ENCODE measurements at places on chromosomes 13 and 19.

DNA sequence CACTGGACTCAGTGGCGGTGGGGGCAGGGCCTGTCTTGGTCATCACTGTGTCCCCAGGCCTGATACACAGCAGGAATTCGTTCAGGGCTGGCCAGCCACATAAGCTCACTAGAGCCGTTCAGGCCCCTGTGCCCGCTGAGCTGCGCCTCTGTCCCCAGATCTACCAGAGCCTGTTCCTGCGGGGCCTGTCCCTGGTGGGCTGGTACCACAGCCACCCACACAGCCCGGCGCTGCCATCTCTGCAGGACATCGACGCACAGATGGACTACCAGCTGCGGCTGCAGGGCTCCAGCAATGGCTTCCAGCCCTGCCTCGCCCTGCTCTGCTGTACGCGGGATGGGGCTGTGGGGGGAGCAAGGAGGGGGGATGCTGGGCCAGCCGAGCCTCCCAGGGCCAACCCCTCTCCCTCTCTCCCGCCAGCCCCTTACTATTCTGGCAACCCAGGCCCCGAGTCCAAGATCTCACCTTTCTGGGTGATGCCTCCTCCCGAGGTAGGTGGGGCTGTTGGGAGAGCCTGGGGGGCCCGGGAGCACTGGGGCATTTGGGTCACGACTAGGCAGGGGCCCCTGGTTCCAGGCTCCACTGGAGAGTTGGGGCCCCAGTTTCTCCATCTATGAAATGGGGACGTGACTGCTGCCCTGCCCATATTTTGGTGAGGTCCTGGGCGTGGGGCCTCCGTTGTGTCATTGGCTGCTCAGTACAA lies 13.9 kb downstream of the MPND start:
- no peak for DNase-seq

DNA sequence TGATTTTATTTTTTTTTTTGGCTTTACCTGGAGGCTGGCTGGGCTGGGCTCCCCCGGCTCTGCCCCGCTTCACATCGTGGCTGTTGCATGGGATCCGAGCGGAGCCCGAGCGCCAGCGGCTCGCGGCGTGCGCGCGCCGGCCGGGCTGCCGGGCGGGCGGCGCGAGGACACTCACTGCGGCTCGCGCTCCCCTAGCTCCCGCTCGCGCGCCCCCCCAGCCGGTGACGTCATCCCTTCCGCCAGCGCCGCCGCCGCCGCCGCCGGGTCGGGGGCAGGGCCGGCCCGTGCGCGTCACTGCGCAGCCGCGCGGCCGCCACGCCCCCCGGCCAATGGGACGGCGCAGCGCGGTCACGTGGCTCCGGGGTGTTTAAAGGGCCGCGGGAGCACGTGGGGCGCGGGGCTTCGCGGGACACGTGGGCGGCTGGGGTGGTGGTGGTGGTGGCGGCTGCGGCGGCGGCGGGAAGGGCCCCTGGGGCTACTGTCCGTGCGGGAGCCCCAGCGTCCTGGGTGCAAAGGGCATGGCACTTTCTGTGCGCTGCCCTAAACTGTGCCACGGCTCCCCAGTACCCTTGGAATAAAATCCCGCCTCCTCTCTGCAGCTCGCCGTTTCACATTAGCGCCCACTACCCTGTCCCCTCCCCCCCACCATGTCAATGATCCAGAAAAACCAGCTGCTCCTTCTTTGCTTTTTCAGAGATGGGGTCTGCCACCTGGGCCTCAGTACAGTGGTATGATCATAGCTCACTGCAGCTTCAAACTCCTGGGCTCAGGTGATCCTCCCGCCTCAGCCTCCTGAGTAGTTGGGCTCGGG lies at the start of gene PTPRS:
Gene PTPRS (minus strand): TSS at position 176 of the 811 bp plus-strand sequence. CDS start 54,672 bp downstream, outside the sequence.
- DNase-seq, result peak; percentile 58

DNA sequence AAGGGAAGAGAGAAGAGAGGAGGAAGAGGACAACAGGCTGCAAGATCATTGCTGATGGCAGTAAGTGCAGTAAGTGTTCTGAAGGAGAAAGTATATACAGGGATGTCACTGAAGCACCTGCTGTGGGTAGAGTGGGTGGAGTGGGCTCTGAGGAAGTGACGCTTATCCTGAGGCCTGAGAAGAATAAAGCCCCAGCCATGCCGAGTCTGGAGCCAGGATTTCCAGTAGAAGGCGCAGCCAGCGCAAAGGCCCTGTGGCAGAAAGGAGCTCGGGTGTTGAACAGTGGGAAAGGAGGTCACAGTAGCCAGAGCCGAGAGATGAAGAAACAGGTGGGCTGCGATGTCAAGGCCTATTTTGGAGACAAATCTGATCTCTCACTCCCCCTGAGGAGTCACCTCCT lies 31.8 kb upstream of the ADGRE5 start:
- DNase-seq, result no peak

DNA sequence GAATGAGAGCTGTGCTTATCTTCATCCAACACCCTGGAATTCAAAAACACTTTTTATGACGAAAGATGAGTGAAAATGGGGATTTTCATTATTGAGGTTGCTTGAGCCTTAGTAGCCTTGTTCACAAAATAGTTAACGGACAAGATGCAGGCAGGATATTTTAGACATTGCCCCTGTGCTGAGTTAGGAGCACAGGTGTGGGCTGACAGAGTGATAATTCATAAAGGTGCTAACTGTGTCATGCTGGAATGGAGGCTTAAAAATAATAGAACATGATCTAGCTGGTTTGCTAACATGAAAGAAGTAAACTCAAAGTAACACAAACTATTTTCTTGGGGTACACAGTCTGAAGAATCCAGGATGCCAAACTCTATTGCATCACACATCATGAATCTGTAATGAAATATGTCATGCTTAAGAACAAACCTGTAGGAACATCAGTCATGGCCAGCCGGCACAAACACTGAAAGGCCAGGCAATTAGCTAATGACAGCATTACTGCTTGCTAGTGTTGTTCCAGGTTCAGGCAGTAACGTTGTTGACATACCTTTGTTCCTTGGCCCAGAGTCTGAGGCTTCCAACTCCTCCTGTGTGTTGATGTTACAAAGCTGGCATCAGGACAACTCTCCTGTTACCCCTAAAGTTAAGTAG lies 55.3 kb downstream of the FRY start:
- peak; percentile 23 for DNase-seq

DNA sequence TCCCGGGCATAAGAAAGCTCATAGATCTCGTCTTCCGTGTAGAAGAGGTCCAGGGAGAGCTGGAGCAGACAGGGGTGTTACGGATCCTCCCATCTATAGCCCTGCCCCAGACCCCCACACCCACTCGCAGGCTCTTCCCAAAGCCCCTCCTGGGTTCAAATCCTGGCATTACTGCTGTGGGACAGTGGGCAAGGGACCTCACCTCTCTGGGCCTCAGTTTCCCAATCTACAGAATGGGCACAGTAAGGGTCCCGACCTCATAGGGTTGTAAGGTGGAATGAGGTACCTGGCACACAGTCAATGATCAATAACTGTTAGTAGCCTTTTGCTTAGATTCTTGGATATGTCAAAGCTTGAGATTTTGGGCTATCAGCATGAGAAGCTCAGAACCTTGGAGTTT lies 10.5 kb downstream of the FAM98C start:
- DNase-seq, result no peak

DNA sequence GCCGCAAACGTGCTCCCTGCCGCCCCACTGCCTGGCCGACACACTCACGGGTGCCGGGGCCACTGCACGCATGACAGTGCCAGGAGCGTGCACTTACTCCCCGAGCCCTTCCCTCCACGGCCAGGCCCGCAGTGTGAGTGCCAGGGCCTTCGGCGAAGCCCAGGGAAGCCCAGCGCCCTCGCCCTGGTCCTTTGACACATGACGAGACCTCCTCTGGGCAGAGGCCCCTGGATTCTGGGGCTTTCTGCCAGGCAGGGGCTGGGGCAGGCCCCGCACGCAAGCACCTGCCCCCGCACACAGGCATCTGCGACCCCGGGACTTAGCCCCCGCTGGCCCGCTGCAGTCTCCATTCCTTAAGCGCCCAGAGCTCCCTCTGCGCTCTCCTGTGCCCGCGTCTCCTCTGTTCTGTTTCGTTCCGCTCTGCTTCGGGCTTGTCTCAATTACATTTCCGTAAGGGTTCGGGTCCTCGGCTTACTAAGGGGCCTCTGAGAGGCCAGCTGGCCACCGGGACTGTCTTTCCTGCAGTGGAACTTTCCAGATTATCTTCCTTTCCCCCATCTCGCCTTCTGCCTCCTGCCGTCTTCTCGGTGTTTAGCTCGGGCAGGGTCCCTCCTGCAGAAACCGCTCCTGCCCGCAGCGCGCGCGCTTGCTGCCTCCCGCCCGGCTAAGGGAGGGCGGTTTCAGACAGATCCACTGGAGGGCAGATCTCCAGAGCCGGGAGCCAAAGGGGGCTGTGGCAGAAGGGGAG lies 98.8 kb downstream of the ING1 start:
- no peak for DNase-seq

GRCh38 chr13:60019119-60019993 lies 144.4 kb downstream of the DIAPH3 start:
- DNase-seq, result no peak

- DNase-seq, result no peak
Observed at GRCh38 chr19:20968092-20968491, 45.0 kb downstream of the ZNF85 start.

DNA sequence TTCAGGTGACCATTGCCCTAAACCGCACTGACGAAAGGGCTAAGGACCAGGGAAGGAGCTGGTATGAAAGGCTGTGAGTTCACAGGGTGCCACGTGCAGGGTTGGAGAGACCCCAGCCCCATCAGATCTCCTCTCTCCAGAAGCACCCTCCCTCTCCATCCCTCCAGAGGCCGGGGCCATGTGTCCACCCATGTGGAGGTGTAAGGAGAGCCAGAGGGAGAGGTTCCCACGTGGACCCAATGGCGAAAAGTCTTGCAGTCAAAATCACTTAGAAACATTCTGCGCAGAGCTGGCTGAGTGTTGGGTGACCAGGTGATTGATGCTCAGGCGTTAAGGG lies 168.3 kb downstream of the COL4A1 start:
- no peak for DNase-seq

- no peak for DNase-seq
Observed at GRCh38 chr19:50420127-50420526, 1.4 kb downstream of the SPIB start.

DNA sequence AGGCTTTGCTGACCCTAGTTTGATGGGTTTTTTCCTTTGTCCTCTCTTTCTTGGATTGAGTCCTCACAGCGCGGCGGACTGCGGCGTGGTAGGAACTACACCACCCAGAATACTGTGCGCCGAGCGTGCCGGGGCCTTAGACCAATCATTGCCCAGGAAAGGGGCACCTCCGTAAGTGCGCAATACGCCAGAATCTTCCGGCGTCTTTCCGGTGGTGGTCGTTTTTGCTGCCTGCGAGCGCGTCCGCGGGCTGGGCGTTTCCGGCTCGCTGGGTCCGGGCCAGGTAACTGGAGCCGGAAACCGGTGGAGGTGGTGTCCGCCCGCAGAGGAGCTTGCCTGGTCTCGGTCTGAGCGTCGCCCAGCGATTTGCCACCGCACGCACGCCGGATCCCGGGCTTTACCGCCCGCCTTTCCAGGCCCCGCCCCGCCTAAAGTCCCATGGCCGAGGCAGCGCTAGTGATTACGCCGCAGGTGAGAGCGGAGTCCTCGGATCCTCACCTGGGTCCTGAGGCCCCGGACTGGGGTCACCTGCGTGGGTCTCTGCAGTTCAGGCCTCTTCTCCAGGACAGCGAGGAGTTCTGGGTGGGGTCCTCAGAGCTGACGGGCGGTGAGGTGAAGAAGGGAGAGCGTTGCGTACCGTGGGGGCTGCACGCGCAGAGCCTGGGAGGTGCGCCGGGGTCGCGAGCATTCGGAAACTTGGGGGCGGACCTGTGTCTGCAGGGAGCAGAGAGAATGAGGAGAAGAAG lies at the start of gene ZNF549:
Gene ZNF549 (plus strand): TSS at position 221 of the 746 bp plus-strand sequence. CDS start 218 bp downstream, at position 439.
- DNase-seq, result peak; percentile 92

GRCh38 chr13:75486146-75487062 lies 4.4 kb upstream of the TBC1D4 start:
- no peak for DNase-seq

GRCh38 chr13:84998681-84999080 lies 800.5 kb downstream of the SLITRK6 start:
- DNase-seq, result no peak

- DNase-seq, result no peak
Observed at GRCh38 chr19:55520691-55521292, 16.1 kb downstream of the SBK2 start.

DNA sequence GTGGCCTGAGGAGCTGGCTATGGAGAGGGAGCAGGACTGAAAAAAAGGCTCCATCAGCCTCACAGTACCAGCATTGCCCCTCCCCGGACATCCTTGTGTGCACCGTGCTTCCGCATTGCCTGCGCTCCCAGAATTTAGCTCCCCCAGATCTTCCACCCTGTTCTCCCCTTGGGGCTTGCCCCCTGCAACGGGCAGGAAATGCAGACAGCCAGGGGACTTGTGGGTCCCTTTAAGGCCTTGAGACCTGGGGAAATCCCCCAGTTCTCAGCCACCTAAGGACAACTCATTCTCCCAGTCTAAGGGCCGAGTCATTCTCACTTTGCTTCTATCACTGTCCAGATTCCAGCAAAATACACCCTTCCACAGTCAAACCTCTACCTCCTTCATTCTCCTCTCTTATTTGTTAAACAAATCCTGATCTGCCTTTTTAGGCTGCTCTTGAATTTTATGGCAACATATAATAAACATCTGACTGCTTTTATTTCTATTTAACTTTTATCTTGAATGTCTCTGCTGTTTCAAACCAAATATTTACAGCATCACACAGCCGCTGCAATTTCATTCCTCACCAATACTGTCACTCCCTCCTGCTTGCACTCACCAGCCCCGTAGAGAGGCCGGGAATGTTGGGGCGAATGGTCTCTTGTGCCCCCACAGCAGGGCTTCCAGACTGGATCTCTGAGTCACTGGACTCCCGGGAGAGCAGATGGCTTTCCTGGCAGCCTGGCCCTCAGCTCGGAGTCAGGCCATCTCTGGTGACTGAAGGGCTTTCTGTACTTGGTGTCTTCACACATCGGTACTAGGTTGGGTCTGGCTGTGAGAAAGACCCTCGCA lies 221.9 kb downstream of the TSHZ3 start:
- peak; percentile 36 for DNase-seq

Data from prostate gland (tissue), 2 donors.